Activated CD4-positive, alpha-beta T cell treated with anti-CD3 and anti-CD28 coated beads for 36 hours (primary cell): ENCODE measurements at places on chromosomes 11 and 22. TPM values are rescaled to one million over a fixed set of nuclear protein-coding genes. Genes with fewer than 3 reads are reported as not detected.

- peaks cover 43% of the 10 kb centered on the region for H3K4me1 ChIP-seq
- H3K27me3 ChIP-seq = no peaks in the 10 kb centered on the region
- H3K27ac ChIP-seq = peak overlapping the region; percentile 29
- H3K36me3 ChIP-seq = peaks cover 87% of the 10 kb centered on the region
- no peak for DNase-seq
These were observed 10.2 kb upstream of the TBC1D10A start for GRCh38 chr22:30336752-30337460.

DNA sequence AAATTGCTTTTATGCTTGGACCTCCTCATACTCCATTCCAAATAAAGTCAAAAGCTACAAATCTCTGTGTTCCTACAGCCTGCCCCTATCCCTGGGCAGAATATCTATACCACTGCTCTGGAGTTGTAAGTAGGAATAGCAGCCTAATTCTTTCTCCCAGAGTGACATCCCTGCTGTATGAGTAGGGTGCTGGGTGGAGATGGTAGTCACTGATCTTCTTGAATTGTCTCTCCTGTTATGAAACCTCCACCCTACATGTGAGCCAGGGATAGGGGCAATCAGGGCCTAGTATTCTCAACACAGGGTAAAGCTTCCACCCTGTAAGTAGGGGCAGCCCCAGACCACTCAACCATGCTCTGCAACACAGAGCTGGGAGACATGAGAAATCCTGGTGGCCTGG, 19.8 kb downstream of the GALNT18 start:
- H3K36me3 ChIP-seq = no peaks in the 10 kb centered on the region
- H3K4me1 ChIP-seq = no peaks in the 10 kb centered on the region
- H3K27me3 ChIP-seq = peaks cover 6% of the 10 kb centered on the region
- no peak for DNase-seq

DNA sequence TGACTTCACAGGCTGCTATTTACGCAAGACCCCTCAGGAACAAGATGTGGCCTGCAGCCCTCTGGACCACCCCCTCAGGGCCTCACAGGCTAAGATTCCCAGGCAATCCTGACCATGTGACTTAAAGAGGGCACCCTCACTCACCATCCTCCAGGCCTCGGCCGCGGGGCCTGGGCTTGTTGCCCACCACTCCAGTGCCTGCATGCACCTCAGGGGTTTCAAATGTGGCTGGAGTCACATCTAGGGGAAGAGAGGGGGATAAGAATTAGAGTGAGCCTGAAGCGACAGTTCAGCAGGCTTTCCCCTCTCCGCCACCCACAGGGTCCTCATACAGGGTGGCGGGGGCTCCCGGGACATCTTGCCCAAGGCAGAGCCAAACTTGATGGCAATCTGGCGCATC, 2.1 kb downstream of the ESS2 start:
- no peak overlapping the region for H3K4me3 ChIP-seq
- H3K27ac ChIP-seq = no peak overlapping the region
- DNase-seq = no peak
- peaks cover 18% of the 10 kb centered on the region for H3K4me1 ChIP-seq
- peaks cover 17% of the 10 kb centered on the region for H3K36me3 ChIP-seq

DNA sequence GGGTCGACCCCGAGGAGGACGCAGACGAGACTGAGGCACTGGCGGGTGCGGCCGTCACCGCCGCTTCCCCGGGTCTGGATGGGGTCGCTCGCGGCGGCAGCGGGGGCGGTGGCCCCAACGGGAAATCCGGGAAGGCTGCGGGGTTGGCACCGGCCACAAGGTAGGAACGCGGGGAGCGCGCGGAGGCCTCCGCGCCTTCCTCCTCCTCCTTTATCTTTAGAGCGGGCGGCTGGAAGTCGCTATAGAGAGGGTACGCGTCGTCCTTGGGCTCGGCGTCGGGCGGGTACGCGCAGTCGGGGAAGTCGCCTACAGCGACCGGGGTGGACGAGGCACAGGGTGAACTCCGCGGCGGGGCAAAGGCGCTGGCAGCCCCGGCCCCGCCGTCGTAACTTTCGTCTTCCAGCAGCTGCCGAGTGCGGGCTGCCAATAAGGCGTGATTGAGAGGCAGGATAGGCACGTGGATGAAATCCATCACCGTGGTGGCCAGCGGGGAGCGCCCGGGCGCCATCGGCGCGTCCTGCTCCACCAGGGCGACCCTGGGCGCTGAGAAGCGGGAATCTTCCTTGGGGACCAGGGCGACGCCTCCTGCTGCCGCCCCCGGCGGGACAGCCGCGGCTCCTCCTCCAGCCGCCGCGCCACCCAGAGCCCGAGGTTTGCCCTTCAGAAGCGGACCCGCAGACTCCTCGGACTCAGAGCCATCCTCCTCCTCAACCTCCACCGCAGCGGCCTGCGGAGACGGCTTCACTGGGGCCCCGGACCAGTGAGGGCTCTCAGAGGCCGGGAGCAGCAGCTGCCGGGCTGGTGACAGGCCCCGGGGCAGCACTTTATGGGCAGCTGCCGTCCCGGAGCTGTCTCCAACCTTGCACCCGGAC, 1.7 kb downstream of the PGR start:
- no peak overlapping the region for H3K4me3 ChIP-seq
- H3K4me1 ChIP-seq = peaks cover 3% of the 10 kb centered on the region

DNA sequence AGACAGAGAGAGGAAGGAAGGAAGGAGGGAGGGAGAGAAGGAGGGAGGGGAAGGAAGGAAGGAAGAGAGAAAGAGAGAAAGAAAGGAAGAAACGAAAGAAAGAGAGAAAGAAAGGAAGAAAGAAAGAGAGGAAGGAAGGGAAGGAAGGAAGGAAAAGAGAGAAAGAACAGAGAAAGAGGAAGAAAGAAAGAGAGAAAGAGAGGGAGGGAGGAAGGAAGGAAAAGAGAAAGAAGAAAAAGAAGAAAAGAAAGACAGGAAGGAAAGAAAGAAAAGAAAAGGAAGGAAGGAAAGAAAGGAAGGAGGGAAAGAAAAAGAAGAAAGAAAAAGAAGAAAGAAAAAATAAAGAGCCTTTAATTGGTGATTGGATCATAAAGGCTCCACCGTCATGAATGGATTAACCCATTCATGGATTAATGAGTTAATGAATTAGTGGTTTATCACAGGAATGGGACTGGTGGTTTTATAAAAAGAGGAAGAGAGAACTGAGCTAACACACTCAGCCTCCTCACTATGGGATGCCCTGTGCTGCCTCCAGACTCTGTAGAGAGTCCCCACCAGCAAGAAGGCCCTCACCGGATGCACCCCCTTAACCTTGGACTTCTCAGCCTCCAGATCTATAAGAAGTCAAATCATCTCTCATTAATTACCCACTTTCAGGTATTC, 9.0 kb upstream of the PLAAT2 start:
- H3K4me3 ChIP-seq = no peak overlapping the region
- peaks cover 29% of the 10 kb centered on the region for H3K4me1 ChIP-seq
- H3K27me3 ChIP-seq = no peaks in the 10 kb centered on the region
- no peak for DNase-seq
- no peak overlapping the region for H3K27ac ChIP-seq
- H3K36me3 ChIP-seq = no peaks in the 10 kb centered on the region

FAT3 gene
- not detected for total RNA-seq

FGF4 gene
- total RNA-seq = not detected

GRCh38 chr11:118715837-118716260, 36.4 kb upstream of the TREH start:
- no peaks in the 10 kb centered on the region for H3K27me3 ChIP-seq
- H3K36me3 ChIP-seq = no peaks in the 10 kb centered on the region
- H3K4me3 ChIP-seq = no peak overlapping the region
- peaks cover 6% of the 10 kb centered on the region for H3K4me1 ChIP-seq
- no peak overlapping the region for H3K27ac ChIP-seq
- DNase-seq = no peak

UBQLNL gene
- total RNA-seq = 0.11 TPM

GRCh38 chr11:125950696-125951651, 5.1 kb downstream of the VSIG10L2 start:
- DNase-seq = no peak
- H3K4me1 ChIP-seq = no peaks in the 10 kb centered on the region
- H3K27ac ChIP-seq = no peak overlapping the region

GRCh38 chr11:18492888-18493287, 33.9 kb downstream of the TSG101 start:
- H3K27ac ChIP-seq = no peak overlapping the region
- H3K27me3 ChIP-seq = no peaks in the 10 kb centered on the region
- no peak for DNase-seq
- peaks cover 37% of the 10 kb centered on the region for H3K36me3 ChIP-seq

DNA sequence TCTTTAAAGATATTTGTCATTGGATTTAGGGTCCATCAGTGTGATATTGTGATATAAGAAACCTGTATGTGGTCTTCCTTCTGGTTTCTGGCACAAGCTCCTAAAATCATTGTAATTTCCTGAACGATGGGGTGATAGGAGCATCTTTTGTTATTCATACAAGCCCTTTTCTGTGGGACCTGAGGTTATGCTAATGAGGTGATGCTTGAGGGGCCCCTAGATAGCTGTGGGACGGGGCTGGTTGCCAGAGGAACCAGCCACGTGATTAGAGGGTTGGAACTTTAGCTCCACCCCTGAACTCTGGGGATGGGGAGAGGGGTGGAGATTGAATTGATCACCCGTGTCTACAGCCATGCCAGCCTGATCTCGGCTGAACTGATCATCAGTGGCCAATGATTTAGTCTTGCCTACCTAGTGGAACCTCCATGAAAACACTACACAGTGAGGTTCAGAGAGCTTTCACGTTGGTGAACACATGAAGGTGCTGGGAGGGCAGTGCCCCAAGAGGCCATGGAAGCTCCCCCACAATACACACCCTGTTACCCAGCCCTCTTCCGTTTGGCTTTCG, 62.8 kb downstream of the BCR start:
- H3K4me3 ChIP-seq = peak overlapping the region; percentile 45
- peaks cover 89% of the 10 kb centered on the region for H3K4me1 ChIP-seq
- DNase-seq = peak; percentile 87
- peak overlapping the region; percentile 90 for H3K27ac ChIP-seq

DNA sequence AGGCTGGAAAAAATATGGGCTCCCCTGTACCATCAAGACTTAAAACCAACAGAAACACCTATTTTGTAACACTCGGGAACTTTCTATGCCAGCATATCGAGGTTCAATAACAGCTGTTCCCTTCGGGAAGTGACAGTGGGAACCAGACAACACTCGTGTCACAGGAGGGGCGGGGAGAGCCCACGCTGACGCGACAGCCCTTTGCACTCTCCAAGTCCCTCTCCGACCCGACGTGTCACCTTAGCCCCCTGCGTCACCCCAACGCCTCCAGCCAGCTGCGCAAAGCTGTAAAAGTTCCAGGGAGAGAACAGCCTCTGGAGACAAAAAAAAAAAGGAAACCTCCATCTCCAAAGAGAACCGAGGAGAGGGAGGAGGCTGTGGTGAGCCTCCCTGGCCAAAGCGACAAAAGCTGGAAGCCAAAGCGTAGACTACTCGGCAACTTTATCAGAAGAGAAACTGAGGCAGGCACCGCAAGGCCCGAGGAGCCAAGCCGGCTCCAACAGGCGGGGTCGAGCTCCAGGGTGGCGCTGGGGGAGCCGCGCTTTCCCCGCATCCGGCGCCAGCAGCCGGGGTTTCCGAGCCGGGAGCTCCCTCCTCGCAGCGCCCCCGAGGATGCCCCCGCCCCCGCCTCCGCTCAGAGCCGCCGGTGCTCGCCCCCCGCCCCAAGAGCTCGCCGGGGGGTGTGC, 751 bp downstream of the ARFGAP3 start:
- peak overlapping the region; percentile 83 for H3K4me3 ChIP-seq
- peaks cover 3% of the 10 kb centered on the region for H3K36me3 ChIP-seq
- H3K4me1 ChIP-seq = peaks cover 9% of the 10 kb centered on the region
- peaks cover 6% of the 10 kb centered on the region for H3K27me3 ChIP-seq
- H3K27ac ChIP-seq = peak overlapping the region; percentile 85

DNA sequence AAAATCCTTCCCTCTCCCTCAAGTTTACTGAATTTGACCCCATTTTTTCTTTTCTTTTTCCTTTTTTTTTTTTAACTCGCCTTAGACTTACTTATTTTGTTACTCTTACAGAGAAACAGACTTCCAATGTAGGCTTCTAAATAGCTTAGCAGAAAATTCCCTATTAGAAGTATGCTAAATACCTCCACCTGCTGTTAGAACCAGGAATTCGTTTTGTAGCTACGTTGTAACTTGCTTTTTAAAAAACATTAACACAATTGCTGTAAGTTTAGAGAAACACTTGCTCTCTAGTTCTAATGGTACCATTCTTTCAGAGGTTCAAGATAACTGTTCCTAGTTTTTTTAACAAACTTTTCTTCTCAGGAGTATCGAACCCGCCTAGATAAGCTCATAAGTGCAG, 324.2 kb downstream of the DCDC1 start:
- no peak overlapping the region for H3K27ac ChIP-seq
- H3K4me1 ChIP-seq = no peaks in the 10 kb centered on the region
- H3K4me3 ChIP-seq = no peak overlapping the region
- H3K36me3 ChIP-seq = no peaks in the 10 kb centered on the region
- H3K27me3 ChIP-seq = no peaks in the 10 kb centered on the region
